ENCODE measurements at places on chromosomes 2 and 18.
A peak's percentile ranks its signal among the peaks of the same experiment; 100 is the strongest.

DNA sequence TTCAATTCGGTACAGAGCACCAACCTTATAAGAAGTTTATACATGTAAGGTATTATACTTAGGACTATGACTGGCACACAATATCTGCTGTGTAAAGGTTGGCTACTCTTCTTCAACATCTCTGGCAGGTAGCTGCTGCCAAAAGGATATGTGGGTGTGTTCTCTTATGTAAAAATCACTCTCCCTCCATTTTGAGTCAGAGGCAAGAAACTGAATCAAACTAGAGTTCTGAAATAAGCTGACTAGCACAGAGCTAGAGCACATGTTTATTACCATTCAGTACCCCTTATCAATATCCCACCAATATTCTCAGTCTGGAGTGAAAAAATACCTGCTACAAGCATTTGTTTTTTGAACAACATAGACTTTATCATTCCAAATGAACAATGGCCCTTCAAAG lies 38.0 kb upstream of the PCBP1 start:
- DNase-seq, result no peak

GRCh38 chr18:76699923-76700322 lies 122.4 kb upstream of the ZNF236 start:
- no peak for DNase-seq

DNA sequence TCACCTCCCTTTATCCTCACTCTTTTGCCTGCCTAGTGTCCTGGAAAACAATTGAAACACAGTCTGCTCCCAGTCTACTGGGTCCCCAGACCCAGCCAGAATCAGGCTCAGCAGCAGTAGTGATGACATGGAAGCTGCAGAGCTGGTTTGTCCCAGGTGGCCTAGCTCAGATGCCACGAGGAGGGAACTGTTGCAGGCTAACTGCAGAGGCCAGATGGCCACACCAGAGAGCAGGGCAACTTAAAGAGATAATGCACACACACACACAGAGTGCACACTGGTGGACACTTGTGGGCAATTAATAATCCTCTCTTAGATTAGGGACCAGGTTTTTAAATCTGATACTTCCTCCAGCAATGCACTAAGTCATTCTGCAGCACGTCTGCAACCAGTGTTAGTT lies 42.4 kb downstream of the GYPC start:
- DNase-seq, result no peak

DNA sequence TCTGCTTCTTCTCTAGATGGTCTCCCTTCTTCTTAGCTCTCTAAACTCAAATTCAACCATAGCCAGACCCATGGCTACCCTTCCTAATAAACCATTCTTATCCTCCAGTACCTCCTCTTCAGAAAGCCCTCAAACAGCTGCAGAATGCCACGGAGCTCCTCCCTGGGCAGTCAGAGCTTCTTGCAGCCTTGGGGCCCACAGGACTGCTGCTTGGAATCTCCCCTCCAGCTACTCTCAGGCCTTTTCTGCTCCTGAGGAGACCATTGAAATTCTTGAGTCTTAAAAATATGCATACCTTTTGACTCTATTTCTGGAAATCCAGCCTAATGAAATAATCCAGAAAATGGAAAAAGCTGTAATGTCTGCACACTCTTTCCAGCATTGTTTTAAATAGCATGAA lies 30.7 kb downstream of the EFR3B start:
- no peak for DNase-seq

DNA sequence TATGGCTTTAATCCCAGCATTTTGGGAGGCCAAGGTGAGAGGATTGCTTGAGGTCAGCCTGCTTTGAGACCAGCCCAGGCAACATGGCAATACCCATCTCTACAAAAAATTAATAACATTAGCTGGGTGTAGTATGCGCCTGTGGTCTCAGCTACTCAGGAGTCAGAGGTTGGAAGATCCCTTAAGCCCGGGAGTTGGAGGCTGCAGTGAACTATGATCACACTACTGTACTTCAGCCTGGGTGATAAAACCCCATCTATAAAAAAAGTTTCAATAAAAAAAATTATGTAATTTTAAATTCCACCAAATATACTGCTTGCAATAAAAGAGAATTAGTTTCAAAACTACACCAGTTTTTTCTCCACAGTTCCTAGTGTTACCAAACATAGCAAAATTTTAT lies 23.3 kb upstream of the CACNB4 start:
- no peak for DNase-seq

DNA sequence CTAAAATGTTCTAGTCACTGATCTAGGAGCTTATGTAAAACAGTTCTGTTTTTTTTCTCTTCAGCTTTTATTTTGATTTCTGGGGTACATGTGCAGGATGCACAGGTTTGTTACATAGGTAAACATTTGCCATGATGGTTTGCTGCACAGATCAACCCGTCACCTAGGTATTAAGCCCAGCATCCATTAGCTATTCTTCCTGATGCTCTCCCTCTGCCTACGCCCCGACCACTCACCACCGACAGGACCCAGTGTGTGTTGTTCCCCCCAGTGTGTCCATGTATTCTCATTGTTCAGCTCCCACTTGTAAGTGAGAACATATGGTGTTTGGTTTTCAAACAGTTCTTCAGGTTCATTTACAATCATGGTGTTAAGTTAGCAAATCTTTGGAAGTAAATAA lies 84.8 kb upstream of the PROKR1 start:
- no peak for DNase-seq

DNA sequence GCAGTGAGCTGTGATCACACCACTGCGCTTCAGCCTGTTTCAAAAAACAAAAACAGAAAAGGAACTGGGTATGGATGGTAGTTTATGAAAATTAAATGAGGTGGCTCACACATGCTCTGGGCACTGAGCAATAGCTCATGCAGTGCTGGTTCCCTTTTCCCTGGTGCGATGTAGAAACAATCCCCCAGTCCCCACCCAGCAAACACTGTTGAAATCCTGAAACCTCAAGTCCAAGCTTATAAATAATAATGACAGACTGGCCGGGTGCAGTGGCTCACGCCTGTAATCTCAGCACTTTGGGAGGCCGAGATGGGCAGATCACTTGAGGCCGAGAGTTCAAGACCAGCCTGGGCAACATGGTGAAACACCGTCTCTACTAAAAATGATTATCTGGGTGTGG lies 55.4 kb upstream of the SMAD2 start:
- DNase-seq, result no peak

GRCh38 chr18:48806551-48807261 lies 144.1 kb downstream of the SMAD7 start:
- DNase-seq, result peak; percentile 41

- no peak for DNase-seq
Measured at GRCh38 chr2:217289907-217290280, 430.0 kb upstream of the TNP1 start.

DNA sequence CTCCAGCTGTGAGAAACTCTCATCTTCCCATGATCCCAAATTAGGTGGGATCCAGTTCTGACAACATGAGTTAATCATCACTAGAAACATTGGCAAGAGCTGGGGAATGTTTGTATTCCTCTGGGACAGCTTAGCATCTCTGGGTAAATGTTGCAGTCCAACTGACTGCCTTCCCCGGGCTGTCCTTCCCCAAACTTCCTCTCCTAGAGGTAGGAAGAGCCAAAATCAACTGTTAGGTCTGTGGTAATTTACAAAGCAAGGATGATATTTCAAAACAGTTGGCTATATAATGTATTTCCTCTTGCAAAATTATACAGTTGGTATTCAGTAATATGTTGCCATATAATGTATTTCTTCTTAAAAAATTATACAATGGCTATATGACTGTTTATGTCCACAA lies 148.5 kb downstream of the MGAT5 start:
- DNase-seq, result peak; percentile 76

- no peak for DNase-seq
Measured at GRCh38 chr2:67312871-67313270, 84.3 kb upstream of the ETAA1 start.

GRCh38 chr2:160384791-160385190 lies 108.8 kb downstream of the RBMS1 start:
- no peak for DNase-seq

GRCh38 chr2:155412598-155412997 lies 714.1 kb downstream of the KCNJ3 start:
- no peak for DNase-seq

DNA sequence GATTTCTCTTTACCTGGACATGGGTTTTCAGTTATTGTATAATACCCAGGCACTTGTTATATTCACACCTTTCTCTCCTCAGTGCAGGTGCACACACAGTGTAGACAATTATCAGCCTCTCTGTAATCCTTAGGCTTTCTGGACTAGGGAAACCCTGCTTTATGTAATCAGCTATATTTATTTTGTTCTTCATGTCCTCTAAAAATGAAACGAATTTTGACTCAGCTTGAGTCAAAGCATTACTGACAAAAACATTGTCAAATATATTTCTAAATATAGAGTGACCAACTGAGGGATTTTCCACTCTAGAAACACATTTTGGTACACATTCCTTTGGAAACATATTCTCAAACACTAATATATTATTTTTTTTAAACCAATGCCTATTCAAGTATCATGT lies 144.8 kb upstream of the GULP1 start:
- no peak for DNase-seq

GRCh38 chr2:105756435-105756834 lies 11.7 kb downstream of the NCK2 start:
- no peak for DNase-seq

- no peak for DNase-seq
Measured at GRCh38 chr2:30266705-30267104, 35.4 kb downstream of the LBH start.

- DNase-seq, result no peak
Measured at GRCh38 chr2:2765176-2765800, 434.2 kb upstream of the MYT1L start.

- peak; percentile 78 for DNase-seq
Measured at GRCh38 chr2:231187736-231188505, 10.5 kb upstream of the ARMC9 start.

- no peak for DNase-seq
Measured at GRCh38 chr18:58687871-58688308, 16.6 kb downstream of the MALT1 start.

DNA sequence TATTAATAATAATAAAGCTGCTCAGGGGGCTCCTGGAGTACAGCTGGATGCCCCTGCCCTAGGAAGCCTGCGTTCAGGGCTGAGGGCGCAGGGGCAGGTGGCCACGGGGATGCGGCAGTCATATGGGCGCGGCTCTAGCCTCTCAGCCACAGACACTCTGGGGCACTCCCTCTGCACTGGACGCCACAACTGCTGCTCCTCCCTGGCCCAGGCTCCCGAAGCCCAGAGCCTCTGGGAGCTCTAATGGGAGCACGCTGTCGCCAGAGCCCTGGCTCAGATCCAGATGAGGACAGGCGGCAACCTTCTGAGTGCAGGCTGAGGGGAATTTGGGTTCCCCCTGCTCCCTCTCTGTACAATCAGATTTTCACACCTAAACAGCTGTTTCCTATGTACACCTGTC lies 93.6 kb downstream of the MTCL1 start:
- peak; percentile 35 for DNase-seq

DNA sequence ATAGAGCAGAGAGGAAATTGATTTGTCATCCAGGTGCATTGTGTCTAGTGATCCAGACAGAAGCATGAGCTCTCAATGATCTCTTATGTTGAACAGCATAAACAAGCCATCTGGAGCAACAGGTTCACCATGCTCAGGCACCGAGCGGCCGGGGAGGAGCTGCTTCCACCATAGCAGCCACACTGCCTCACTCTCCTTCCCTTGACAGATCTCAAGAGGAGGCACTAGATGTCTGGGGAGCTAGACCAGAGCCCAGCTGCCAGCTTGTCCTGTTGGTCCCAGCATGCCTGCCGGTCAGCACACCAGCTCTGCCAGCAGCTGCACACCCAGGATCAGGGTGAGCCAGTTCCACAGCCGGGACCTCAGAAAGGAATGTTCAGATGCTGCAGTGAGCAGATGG lies 17.5 kb upstream of the LONRF2 start:
- no peak for DNase-seq

DNA sequence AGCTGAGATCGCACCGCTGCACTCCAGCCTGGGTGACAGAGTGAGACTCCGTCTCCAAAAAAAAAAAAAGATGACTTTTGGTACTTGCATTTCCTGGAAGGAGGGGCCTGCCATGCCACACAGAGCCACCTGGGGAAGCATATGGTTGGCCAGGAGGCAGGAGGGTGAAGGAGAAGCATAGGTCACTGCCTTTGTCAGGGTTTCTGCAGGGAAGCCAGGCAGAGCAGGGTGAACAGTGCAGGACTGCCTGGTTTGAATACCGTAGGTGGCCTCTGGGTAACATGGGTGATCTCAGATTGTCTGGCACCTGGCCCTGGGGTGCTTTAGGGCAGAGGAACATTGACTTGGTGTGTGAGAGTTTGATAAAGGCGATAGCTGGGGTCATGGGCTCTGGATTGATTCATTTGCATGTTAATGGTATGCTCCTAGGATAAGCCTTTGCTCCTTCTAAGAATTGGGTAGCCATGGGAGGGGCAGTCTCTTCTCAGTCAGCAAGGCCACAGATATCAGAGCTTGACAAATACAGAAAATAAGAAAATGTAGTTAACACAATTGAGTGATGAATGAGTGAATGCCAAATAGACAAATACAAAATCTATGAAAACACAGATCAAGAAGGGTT lies 124.0 kb upstream of the SEC11C start:
- DNase-seq, result no peak

DNA sequence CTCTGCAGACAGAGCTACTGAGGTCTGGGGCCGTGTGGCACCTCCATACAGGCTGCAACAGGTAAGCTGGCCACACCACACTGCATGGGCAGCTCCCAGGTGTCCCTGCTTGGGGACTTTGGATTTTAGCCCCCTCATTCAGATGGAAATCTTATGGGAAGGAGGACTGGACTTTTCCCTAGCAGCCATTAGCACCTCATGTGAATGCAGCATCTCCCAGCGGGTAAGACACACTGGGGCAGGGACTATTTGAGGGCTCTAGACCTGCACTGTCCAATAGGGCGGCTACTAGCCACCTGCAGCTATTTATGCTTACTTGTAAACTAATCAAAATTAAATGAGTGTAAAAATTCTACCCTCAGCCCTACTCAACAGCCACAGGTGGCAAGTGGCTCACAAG lies 34.2 kb upstream of the GLI2 start:
- DNase-seq, result peak; percentile 21

GRCh38 chr2:107738266-107738665 lies 88.4 kb upstream of the RGPD4 start:
- DNase-seq, result no peak

DNA sequence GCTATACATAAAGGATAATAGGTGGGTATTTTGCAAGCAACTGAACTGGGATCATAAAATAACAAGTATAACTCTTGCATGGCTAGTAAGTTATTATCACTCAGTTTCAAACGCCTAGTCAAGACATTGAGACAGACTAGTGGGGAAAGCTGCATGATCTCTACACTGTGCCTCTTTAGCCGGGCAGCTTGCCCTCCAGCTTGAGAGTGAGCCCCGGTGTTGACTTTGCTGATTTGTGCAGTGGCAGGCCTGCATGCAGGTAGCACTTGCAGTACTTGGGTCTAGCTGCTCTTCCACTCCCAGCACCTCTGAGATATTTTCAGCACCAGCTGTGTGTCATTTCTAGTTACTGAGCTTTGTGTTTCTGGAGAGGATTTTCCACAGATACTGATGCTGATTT lies 118.8 kb upstream of the DAPL1 start:
- no peak for DNase-seq

DNA sequence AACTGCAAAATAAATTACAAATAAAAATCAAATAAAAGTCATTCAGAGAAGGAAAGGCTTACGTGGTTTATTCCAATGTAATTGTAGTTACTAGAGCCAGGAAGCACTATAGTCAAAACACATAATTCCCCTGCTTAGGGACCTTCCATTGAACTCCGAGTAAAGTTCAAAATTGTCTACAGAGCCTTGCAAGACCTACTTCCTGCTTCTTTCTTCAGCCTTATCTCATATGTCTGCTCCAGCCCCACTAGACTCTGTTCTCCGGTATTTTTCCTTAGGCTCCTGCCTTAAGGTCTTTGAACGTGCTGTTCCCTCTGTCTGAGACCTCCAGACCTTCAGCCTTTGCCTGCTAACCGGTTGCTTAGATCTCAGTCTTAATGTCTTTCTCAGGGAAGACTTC lies 104.3 kb downstream of the ARL6IP6 start:
- DNase-seq, result no peak
